ENCODE measurements at places on chromosomes 7 and 10. TPM values are rescaled to one million over a fixed set of nuclear protein-coding genes. Genes with fewer than 3 reads are reported as not detected.

DNA sequence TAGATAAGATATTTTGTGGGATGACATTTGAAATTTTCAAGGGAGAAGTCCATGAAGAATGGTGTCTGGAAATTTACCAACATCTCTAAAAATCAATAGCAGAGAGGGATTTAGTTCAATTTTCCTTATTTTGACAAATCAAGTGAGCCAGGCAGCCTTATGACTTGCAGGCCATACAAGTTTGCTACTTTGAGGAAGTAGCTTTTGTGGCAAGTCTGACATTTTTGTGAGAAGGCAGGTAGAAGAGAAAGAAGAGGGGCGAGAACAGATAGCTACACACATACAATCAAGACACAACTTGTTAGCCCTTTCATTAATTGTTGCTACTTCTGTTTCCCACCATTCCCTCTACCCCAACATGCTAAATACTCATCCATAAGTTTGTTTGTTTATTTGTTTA is 74.5 kb upstream of the OIT3 start:
- DNase-seq, result no peak

- DNase-seq, result no peak
Measured at GRCh38 chr7:43302211-43302711, 189.8 kb downstream of the HECW1 start.

DNA sequence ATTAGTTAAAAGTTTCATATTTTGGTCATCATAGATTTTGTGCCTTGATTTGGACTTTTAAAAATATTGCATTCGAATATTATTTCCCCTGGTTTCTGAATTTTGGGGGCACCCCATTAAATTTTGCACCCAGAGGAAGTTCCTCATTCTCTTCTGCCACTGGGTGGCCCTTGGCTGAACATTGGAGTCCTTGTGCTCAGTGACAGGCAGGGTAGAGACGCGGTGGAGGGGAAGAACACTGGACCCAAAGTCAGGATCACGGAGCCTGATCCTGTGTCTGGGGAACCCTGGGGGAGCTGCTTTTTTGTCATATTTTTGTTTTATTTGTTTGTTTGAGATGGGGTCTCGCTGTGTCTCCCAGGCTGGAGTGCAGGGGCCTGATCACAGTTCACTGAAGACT is 74.7 kb downstream of the MKI67 start:
- no peak for DNase-seq

HOXA6 gene
- total RNA-seq, result not detected

DNA sequence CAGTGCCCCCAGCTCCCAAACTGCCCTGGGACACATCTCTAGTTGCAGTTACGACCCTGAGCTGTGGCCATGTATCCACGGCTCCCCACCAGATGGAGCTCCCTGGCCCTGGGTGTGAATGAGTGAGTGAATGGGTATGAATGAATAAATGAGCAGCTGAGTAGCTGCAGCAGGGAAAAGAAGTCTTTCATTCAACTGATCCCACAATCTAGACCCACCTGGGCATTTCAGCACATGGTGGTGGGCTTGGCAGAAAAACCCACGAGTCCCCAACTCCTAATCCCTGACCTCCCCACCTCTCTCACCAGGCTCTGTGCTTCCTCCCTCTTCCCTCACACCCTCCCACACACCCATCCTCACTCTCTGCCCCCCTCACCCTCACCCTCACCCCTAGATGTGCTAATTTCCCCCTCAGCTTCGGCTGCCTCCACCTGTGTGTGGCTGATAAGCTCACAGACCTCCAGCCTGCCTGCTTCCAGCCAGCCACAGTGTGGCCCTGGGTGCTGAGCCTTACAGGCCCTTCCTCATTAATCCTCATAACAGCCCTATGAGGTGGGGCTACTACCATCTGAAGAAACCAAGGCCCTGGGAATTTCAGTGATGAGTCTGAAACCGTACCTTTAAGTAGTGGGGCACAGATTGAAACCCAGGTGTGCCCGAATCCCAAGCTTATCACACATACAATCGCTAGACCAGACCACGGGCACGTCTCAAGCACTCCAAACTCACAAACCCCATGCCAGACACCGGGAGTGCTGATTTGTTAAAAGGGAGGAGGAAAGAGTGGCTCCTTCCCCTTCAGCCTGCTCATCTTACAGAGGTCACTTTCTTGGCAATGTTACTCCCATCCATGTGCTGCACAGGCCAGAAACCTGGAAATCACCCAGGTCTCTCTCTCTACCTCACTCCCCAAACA is 2.2 kb upstream of the ATP6V1F start:
- DNase-seq, result no peak

GRCh38 chr10:85642082-85642420 is 724.5 kb downstream of the GRID1 start:
- DNase-seq, result no peak

- DNase-seq, result no peak
Measured at GRCh38 chr10:116255886-116256751, 16.9 kb downstream of the GFRA1 start.

DDC gene
- not detected for total RNA-seq

DNA sequence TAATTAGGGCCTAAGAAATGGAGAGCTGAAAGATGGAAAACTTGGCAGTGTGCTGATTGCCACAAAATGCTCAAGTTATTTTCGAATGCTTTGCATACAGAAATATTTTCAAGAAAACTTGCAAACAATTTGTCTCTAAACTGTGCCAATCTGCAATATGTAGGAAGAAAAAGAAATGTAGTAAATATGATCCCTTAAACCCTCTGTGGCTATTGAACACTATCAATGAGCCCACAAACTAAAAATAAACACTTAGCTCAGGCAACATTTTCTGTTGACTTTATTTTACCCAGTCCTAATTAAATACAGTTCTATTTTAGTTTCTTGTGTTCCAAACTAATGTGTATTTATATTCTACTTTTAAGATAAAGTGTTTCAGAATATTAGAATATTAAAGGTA is 342.1 kb downstream of the SEMA3D start:
- DNase-seq, result no peak

GRCh38 chr7:141945356-141945755 is 1.4 kb downstream of the CLEC5A start:
- no peak for DNase-seq

TMEM72 gene
- not detected for total RNA-seq

DNA sequence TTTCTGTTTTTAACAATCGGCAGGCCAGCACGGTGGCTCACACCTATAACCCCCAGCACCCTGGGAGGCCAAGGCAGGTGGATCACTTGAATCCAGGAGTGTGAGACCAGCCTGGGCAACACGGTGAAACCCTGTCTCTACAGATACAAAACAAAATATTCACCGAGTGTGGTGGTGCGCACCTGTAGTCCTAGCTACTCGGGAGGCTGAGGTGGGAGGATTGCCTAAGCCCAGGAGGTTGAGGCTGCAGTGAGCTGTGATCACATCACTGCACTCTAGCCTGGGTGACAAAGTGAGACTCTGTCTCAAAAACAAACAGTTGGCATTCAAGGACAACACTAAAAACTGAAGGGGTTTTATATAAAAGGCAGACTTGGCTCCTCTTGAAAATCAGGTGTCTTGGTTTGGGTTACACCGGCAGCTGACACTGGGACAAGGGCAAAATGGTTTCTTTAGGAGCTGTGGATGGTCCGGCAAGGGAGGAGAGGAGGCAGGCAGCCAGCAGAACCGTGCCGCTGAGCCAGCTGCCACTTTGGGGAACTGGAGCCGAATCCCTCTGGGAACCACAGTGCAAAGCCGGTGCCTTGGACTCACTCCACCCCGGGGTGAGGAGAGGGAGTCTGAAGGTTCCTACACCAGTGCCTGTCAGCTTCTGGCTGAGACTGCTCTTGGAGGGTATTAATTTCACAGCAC is 52.6 kb downstream of the CHST3 start:
- no peak for DNase-seq

WNT16 gene
- total RNA-seq, result 0.68 TPM

ZCCHC24 gene
- total RNA-seq, result 71.2 TPM

ITPRID1 gene
- 0.44 TPM for total RNA-seq

AKR1C8 gene
- not detected for total RNA-seq

- DNase-seq, result no peak
Measured at GRCh38 chr7:30155481-30155880, 20.7 kb downstream of the MTURN start.

XRCC2 gene
- total RNA-seq, result 1.4 TPM

Data from dorsolateral prefrontal cortex (tissue), 122 donors.